ENCODE measurements at places on chromosomes 5 and 9.

DNA sequence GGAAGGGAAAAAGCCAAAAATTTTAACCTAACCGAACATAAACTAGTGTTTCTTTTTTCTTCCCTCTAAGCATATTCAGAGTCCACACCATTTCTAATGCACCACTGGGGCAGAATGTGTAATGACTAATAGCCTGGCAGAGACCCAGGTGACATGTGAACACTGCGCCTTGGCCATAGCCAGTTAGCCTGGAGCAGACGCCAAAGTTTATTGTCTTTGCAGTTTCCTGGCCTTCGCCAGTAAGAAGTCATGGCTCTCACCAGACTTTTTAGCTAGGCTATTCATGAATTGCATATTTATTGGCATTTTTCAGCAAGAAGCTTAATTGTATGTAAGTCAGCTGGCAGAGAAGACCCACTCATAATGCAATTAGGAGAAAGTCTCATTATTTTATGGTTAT lies 182.8 kb upstream of the SLC27A6 start:
- no peak for DNase-seq

- no peak for DNase-seq
Measured at GRCh38 chr5:135964670-135965320, 10.0 kb upstream of the LECT2 start.

- DNase-seq: no peak
Measured at GRCh38 chr5:141121563-141121962, at the start of gene PCDHB4. Gene PCDHB4 (plus strand): TSS chr5:141121818. CDS start chr5:141121999, 181 bp downstream.

DNA sequence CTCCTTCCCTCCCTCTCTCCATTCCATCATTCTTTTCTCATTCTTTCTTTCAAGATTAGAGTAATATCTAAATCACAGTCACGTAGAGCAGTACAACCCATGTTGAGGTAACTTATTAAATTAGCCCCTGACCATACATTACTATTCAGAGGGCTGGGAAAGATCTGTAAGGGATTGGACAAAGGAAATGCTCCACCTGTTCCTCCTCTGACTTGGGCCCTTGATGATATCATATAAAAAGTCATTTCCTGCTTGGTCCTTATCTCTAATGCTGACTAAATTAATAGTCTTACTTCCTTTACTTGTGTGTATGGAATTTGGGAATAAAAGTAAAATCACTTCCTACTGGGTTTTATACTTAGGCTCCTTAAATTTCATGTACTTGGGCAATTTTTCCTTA lies 40.8 kb downstream of the SNX18 start:
- no peak for DNase-seq

GRCh38 chr5:21070858-21071257 lies 1082.9 kb upstream of the CDH18 start:
- no peak for DNase-seq

- no peak for DNase-seq
Measured at GRCh38 chr5:74667396-74667795, 17.6 kb upstream of the HEXB start.

DNA sequence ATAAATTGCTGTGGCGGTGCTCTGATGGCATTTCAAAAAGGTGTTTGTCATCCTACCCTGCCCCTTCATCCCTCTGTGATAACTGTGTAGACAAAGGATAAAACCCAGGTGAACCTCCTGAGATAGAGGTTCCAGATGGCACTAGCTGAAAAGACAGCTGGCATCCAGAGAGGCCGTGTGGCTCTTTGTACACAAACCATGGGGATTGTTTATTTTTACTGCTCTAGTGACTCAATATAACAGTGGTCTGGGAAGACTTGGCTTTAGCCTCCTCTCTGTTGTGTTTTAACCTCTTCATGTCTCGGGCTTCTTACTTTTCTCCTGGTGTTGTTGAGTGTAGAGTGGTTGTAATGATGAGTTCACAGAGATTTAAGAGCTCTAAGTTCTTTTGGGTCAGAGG lies 48.8 kb downstream of the SH3GL2 start:
- no peak for DNase-seq
